ENCODE measurements at places on chromosomes 11 and 22. TPM values are rescaled to one million over a fixed set of nuclear protein-coding genes. Genes with fewer than 3 reads are reported as not detected.

GRCh38 chr11:36354221-36355003 is 58.3 kb downstream of the PRR5L start:
- no peak overlapping the region for H3K27ac ChIP-seq
- no peaks in the 10 kb centered on the region for H3K36me3 ChIP-seq
- H3K4me3 ChIP-seq: no peak overlapping the region
- H3K4me1 ChIP-seq: peaks cover 14% of the 10 kb centered on the region
- DNase-seq: no peak
- no peaks in the 10 kb centered on the region for H3K27me3 ChIP-seq

- no peak for DNase-seq
- H3K27ac ChIP-seq: no peak overlapping the region
- no peaks in the 10 kb centered on the region for H3K27me3 ChIP-seq
- peaks cover 31% of the 10 kb centered on the region for H3K4me1 ChIP-seq
- peaks cover 13% of the 10 kb centered on the region for H3K36me3 ChIP-seq
These were observed 1234.7 kb downstream of the BRD1 start for GRCh38 chr22:48592931-48593330.

DNA sequence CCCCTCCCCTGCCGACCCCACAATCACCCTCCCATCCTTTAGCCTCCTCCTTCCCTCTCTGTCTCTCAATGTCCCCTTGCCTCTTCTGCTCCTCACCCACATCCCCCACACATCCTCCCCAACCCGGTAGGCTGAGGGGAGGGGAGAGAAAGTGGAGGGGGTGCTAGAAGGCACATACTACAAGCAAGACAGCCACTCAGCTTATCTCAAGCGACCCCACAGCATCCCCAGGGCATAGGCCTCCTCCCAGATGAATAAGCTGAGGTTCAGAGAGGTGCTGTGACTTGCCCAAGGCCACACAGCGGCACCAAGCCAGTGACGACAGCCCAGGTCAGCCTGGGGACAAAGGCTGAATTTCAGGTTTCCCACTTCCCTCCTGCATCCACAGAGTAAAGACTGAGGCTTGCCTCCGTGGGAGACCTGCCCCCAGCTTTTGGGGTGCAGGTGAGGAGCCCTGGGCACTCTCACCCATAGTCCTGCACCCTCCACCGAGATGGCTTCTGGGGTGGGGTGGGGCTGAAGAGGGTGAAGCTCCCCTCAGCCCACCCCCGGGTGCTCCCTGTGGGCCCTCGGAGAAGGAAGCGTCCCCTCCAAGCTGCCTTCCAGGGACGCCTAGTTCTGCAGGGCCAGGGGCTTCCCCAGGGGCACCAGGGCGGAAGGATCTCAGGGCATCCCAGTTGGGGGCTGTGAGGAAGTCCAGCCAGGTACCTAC is 511 bp downstream of the RAC2 start:
- no peaks in the 10 kb centered on the region for H3K36me3 ChIP-seq
- no peaks in the 10 kb centered on the region for H3K27me3 ChIP-seq
- peaks cover 11% of the 10 kb centered on the region for H3K4me1 ChIP-seq

GRCh38 chr11:86177302-86177701 is 67.3 kb upstream of the EED start:
- DNase-seq: no peak
- H3K4me3 ChIP-seq: no peak overlapping the region
- no peaks in the 10 kb centered on the region for H3K27me3 ChIP-seq
- no peaks in the 10 kb centered on the region for H3K4me1 ChIP-seq
- H3K36me3 ChIP-seq: no peaks in the 10 kb centered on the region

The TRIM6 gene
- 0.13 TPM for total RNA-seq

The TYMP gene
- total RNA-seq: 0.98 TPM

All from A673 (cell line).